ENCODE measurements at places on chromosomes 6 and 20. TPM values are rescaled to one million over a fixed set of nuclear protein-coding genes. Genes with fewer than 3 reads are reported as not detected.

GRCh38 chr6:20866036-20866435 is 331.8 kb downstream of the CDKAL1 start:
- H3K36me3 ChIP-seq, result peaks cover 1% of the 10 kb centered on the region
- no peak for DNase-seq
- H3K4me1 ChIP-seq, result no peaks in the 10 kb centered on the region
- H3K27me3 ChIP-seq, result no peaks in the 10 kb centered on the region
- H3K4me3 ChIP-seq, result no peak overlapping the region

NDUFAF5 gene
- 37.4 TPM for total RNA-seq

- H3K36me3 ChIP-seq, result no peaks in the 10 kb centered on the region
- no peaks in the 10 kb centered on the region for H3K27me3 ChIP-seq
- DNase-seq, result no peak
- no peaks in the 10 kb centered on the region for H3K4me1 ChIP-seq
- no peak overlapping the region for H3K27ac ChIP-seq
- H3K4me3 ChIP-seq, result no peak overlapping the region
These were observed 192.3 kb upstream of the RNF217 start for GRCh38 chr6:124769811-124770544.

FAM229B gene
- 2.3 TPM for total RNA-seq

GRCh38 chr20:1539816-1540419 is 17.6 kb downstream of the SIRPD start:
- peaks cover 8% of the 10 kb centered on the region for H3K36me3 ChIP-seq
- no peak overlapping the region for H3K27ac ChIP-seq
- no peak overlapping the region for H3K4me3 ChIP-seq
- DNase-seq, result no peak
- peaks cover 9% of the 10 kb centered on the region for H3K4me1 ChIP-seq
- H3K27me3 ChIP-seq, result peaks cover 10% of the 10 kb centered on the region

All from activated naive CD8-positive, alpha-beta T cell treated with anti-CD3 and anti-CD28 coated beads, Interleukin-2, amount 10 ng/mL, durations not matched to agents 7 days and 5 days (primary cell).